ENCODE measurements at places on chromosomes 2 and 18. TPM values are rescaled to one million over a fixed set of nuclear protein-coding genes. Genes with fewer than 3 reads are reported as not detected.

PMAIP1 gene
- total RNA-seq = 2.9 TPM

PER2 gene
- total RNA-seq = 22.5 TPM

GPR45 gene
- total RNA-seq = not detected

TRPM8 gene
- 0.35 TPM for total RNA-seq

DNMT3A gene
- total RNA-seq = 45.6 TPM

GRCh38 chr2:120836281-120836680, 100.6 kb downstream of the GLI2 start:
- DNase-seq = no peak

DNA sequence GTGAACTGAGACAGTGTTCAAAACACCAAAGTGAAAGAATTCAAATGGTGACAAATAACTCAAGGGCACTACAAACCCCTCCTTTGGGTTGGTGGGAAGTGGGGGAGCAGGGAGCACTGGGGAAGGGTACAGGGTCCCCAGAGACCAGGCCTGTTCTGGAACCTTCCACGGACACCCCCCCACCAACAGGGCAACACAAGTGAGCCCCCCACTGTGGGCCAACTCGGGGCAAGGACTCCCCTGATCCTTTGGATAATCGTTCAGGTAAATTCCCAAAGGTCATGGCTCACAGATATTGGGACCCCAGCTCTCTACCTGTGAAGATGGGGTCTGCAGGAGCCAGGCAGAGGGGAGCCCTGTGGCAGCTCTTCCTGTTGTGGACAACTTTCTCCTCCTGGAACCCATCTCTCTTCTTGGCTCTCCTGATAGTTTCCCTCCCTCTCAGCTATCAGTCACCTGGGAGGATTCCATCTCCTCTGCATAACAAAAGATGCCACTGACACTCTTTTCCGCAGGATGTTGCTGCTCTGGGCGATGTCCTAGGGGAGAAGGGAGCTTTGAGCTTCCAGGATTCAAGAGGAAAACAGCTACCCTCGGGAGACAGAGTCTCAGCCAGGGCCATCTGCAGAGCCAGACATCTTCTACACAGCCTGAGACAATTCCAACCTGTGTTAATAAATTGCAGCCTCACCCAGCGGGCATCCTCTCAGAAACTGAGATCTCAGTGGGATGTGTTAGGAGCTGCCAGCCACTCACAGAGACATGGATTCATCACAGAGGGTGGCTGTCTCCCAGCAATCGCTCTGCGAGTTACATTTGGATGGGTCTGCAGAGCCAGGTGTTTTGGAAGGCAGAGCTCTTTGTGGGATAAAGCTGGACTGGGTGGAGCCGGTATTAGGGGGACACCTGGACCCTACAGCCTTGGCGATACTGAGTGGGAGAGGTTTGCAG, 35.4 kb downstream of the MBP start:
- no peak for DNase-seq

GRCh38 chr2:4515871-4516761, 812.7 kb downstream of the DCDC2C start:
- DNase-seq = no peak

DNA sequence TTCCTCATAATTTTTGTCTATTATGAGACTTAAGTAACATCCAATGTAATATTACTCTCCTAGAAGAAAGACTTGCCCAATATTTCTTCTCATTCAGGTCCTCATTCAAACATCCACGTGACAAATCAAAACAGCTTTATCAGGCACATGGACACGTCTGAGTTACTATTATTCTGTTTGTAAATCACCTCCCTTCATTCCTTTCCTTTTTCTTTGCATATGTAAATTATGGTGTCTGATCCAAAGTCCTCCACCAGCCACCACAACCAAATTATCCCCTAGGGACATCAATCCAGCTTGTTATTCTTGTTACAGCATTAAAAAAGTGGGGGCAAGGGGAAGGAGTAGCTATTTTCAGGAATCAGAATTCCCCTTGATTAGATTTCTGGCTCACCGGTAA, 7.1 kb downstream of the TMEM163 start:
- no peak for DNase-seq

- no peak for DNase-seq
Observed at GRCh38 chr2:23589739-23590138, 204.8 kb downstream of the KLHL29 start.

- no peak for DNase-seq
Observed at GRCh38 chr2:231743376-231744116, 35.2 kb downstream of the PTMA start.

GRCh38 chr2:161141033-161141432, 19.2 kb upstream of the TANK start:
- no peak for DNase-seq

DNA sequence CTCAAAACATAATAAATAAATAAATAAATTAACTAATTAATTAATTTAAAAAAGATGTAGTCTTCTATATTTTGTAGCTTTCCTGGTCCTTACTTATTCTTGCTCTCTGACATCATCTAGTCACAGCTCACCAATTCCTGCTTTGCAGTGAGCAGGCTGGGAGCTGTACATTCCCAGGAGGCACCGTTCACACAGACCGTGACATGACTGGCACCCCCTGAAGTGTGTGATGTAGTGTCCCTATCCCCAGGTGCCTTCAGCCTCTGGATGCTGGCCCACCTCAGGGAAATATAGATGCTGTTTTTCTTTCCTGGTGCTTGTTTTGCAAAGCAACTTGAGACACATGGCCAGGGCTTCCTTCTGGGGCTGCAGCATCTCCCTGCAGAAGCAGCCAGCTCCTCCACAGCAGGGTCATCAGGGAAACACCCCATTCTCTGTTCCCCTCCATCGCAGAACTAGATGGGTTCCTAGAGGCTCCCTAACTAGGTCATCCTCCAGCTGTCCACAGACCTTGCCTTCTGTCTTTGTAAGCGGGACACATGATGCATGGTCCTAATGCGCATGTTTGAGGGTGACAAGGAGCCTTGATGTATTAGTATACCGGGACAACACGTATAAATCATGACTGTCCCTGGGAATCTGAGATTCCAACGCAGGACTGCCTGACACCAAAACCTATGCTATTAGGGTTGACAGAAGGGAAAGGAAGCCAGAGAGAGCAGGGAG, 76.4 kb downstream of the RHOB start:
- DNase-seq = no peak

GRCh38 chr2:29829841-29830240, 91.5 kb downstream of the ALK start:
- no peak for DNase-seq

DNA sequence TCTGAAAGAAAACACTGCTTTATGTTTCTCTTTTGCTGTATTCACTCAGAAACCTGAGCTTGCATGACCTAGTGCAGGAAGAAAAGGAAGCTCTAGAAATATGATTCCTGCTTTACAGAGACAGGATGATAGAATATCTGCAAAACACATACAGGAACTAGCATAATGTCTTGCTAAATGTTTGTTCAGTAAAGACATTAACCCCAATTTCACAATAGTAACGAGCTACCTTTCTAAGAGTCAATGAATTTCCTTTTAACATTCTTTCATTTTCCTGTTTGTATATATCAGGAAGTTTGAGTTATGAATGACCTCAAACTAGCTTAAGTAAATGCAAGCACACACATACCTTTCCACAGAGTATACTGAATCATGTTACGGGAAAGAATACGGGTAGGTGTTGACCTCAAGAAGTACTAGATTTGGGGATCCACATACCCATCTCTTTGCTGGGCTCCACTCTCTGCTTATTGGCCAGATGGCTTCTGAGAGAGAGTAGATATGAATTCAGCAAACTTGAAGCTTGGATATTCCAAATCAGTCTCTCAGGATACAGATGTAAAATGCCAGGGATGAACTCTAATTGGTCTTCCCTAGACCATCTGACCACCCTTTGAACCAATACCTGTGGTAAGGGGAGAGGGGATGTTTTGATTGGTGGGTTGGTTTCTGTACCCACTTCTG, 18.2 kb upstream of the ACSL3 start:
- no peak for DNase-seq

GRCh38 chr18:44466997-44467396, 213.7 kb upstream of the SETBP1 start:
- no peak for DNase-seq

GRCh38 chr2:33265584-33266338, 210.7 kb upstream of the RASGRP3 start:
- no peak for DNase-seq

DNA sequence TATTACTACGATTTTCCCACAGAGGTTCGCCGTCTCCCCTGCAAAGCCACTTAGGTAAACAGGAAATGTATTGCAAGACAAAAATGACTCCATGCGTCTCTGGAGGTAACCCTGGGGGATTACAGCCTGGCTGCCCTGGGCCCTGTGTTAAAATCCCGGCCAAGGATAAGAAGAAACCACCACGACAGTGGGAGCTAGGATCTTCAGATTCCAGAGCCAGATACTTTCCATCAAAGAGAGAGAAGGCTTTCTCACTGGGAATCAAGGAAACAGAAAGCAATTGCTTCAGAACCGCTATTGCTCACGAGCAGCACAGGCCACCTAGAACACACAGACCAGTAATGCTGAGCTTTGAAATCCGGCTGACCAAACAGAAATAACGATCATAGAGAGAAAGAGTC, 97.9 kb upstream of the ZNF516 start:
- DNase-seq = no peak

DNA sequence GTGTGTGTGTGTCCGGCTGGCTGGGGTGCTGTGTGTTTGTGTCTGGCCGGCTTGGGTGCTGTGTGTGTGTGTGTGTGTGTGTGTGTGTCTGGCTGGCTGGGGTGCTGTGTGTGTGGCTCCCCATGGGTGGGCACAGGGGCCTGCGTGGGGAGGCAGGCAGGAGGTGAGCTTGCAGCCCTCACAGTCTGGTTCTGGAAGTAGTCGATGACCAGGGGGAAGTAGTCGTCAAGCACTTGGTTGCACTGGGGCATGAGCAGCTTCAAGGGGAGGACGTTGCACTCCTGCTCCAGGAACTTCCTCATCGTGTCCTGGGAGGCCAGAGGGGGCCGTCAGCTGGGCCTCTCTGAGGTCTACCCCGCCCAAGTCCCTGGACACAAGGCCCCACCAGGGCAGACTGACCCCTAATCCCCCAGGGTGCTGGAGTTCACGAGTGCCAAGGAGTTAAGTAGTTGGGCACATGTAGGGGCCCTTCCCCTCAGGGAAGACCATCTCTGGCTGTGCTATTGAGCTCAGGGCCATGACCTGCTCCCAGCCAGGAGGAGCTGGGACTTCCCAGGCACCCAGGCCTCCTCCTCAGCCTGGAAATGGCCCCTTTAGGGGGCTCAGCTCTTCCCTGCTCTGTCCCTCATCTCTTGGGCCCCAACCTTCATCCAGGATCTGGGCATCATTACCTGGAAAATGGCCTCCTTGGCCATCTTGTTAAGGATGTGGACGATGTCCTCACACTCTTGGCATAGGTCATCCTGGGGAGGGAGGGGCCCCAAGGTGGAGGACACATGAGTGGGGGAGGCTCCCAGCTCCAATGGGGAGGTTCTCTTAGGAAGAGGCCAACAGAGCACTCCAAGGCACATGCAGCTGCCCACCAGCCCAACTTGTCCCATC, 1.3 kb downstream of the SFTPB start:
- DNase-seq = no peak

GRCh38 chr2:10097352-10098148, 17.3 kb upstream of the CYS1 start:
- peak; percentile 56 for DNase-seq

DNA sequence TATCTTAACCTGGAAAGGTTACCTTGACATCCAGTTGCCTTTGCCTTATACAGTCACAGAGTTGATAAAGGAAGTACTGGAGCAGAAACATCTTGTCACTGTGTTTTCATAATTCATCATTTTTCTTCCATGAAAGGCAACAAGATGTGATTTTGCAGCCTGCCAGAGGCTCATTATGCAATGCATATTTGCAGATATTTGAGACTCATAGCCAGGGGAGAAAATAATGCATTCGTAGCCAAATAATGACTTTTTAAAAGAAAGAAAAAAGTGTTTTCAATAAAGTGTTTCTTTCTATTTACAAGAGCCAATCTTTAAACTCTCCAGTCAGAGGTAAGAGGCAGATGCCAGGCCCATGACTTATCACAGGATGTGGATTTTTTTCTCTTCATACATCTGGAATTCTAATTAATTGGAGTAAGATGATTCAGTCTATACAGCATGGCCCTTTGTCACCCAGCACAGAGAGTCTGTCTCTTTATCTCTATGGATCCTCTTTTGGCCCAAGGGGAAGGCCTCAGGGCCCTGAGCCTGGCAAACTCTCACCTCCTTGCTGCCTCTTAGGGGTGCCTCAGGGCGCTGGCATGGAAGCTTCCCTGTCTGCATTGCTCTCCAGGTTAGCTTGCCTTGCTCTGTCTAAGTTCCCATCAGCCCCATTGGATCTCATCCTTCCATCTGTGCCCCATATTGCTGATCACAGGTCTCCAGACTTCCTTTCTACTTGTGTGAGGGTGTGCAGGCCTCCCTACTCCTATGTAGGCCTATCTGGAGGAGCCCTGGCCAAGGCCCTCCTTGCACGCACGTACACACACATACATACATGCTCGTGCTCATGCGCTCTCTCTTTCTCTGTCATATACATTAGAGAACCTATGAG, 247.7 kb downstream of the TPGS2 start:
- no peak for DNase-seq

DNA sequence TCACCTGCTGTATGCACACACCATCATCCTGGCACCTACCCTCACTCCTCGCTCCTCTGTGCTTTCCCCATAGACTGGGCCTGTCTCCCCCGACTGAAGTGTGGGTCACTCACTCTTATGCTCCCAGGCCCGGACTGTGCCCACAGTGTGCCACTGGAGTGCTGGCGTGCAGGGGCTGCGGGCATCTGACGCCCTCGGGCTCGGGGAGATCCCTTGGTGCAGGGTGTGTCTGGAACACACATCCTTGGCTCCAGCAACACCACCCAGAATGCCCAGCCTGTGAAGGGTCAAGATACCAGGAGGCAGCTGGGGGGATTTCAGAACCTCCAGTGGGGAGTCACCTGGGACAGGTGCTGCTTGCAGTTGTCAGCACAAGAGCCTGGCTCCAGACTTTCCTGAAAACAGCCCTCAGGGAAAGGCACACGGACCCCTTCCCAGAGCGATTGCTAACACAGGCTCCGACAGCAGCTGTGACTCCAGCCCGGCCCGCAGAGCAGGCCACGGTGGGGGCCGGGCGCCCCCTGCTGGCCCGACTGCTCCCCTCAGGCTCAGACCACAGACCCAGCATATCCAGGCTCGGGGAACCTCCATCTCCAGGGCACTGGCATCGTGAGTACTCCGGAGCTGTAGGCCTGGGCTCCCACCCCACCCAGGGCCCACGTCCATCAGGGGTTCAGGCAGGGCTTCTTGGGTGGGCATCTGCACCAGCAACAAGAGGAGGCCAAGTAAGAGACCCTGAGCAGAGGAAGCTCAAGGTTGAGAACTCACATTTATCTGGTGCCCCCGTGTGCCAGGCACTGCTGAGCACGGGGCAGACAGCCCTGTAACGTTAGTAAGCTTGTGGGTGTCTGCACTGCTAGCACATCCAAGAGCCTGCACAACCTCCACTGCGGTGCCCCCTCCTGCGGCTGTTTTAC, 8.6 kb downstream of the HS1BP3 start:
- peak; percentile 81 for DNase-seq

GRCh38 chr2:45224993-45225380, 215.7 kb upstream of the SIX2 start:
- DNase-seq = no peak

DNA sequence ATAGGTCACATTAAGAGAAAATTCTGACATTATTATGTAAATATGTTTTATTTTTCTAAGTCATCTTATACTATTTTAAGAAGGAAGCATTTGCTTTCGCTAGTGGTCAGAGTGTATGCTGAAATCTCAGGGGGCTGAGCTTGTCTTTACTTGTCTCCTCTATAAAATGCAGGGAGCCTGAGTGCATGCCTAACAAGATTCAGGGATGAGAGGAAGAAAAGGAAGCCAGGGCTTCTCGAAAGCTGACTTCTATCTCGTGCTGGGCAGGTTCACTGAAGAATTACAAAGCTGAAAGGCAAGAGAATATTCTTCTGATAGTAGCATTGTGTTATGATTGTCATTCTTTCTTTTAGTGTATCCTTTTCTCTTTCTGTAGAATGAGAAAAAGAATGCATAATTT, 467.4 kb downstream of the SOX11 start:
- DNase-seq = no peak
